Chondrocyte (in vitro differentiated cells): ENCODE measurements at places on chromosomes 13 and 19.

DNA sequence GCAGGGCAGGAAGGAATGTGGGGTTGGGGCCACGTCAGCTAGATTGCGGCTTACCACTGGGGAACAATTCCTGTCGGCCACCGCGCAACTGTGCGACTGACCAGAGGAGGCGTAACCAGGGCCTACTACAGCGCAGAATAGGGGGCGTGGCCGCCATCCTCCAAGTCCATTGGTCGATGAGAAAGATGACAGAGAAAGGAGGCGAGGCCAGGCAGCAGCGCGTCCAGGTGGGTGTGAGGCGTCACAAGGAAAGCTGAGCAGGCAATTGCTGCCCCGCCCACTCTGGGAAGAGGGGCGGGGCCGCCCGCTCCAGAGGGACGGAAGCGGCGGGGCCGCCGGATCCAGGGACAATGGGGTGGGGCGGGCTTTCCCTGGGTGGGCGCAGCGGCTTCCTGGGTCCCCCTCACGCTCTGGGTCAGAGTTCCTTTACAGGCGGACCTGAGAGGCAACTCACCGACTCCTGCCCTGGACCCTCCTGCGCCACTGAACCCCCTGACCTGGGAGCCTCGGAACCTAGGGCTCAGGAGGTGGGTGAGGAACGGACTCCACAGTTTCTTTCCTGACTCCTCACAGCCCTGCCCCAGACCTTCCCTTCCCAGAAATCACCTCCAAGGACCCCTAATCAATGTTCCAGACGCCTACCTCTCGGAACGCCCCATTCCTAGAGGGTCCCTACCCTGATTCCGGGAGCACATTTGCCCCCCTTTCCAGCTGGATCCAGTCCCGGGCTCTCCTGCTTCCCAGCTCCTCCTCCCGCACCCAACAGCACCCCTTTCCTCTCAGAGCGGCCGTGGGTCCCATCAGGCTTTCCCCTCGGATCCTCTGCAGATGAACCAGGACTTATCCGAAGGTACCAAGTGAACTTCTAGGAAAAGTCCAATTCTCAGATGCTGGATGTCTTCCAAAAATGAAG lies 101.5 kb upstream of the ZNF492 start:
- DNase-seq = no peak

DNA sequence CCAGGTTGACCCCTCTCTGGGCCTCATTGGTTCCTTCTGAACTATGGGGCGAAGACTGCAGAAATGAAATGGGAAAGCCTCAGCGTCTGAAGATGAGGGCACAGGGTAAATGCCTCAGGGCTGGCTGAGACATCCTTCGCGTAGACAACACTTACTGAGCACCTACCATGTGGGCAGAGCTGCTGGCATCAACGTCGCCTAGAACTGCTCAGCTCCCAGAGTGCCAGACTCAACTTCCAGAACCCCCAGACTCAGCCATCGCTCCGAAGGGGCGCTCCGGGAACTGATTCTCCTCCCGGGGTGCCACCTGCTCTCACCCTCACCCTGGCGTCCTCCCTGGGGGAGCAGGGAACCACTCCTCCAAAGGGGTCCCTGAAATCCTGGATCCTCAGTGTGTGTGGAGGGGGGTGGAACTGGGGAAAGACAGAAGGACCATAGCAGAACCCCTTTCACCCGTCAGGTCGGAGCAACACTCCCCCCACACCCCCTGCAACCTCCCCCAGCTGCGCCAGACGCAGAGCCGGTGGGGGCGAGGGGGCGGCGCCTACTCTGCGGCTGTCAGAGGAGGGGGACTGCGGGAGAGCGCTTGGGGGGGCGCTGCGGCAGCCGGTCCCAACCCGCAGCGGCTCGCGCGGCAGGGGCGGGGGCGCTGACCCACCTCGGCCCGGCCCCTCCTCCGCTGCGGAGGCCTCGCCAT lies 8.2 kb upstream of the NFIC start:
- DNase-seq = no peak

GRCh38 chr19:14315433-14315832 lies 65.8 kb upstream of the ADGRE5 start:
- no peak for DNase-seq

GRCh38 chr19:31335716-31336115 lies 13.5 kb downstream of the TSHZ3 start:
- no peak for DNase-seq

DNA sequence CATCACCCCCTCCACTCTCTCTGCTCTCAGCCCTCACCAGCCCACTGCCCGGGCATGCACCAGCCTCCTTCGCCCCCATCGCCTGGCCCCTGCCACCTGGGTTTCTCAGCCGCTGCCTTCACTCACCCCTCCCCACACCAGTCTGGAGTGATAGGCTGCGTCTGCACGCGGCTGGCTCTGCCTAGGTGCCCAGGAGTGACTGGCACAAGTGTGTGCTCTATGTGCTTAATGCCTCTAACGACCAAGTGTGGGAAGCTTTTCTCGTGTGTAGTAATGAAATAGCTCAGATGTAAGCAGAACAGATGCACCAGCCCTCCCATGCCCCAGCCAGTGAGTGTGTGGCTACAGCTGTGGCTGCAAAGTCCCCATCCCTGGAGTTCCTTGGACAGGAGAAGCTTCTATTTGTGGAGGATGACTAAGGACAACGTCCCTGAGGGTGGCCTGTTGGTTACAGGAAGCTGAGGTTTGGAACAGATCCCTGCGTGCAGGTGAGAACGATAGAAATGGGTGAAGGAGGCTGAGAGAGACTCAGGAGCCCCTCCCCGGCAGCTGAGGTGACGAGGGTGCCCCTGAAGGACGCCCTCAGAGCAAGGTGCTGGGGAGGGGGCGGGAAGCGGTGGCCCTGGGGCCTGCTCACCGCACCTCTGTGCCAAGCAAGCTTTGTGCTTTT lies 35.6 kb downstream of the ATP11A start:
- no peak for DNase-seq

GRCh38 chr19:38228491-38229439 lies 4.7 kb upstream of the DPF1 start:
- no peak for DNase-seq
